ENCODE measurements at places on chromosomes 4 and X.
A peak's percentile ranks its signal among the peaks of the same experiment; 100 is the strongest.

DNA sequence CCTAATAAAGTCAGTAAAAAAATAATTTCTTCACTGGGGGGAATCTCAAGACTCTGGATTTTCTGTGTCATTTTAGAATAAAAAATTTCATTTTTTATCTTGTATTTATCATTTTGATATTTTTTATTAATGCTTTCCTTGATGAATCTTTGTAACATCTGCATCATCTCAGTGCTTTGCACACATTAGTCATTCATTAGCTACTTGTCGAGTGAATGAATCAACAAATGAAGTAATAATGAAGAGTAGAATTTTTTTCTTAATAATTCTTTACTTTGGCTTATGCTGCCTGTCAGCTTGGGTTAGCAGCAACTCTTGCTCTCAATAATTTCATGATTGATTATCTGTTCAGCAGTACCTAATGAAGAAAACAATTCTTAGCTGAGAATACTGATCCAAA, 530.8 kb downstream of the GRXCR1 start:
- DNase-seq, result no peak

DNA sequence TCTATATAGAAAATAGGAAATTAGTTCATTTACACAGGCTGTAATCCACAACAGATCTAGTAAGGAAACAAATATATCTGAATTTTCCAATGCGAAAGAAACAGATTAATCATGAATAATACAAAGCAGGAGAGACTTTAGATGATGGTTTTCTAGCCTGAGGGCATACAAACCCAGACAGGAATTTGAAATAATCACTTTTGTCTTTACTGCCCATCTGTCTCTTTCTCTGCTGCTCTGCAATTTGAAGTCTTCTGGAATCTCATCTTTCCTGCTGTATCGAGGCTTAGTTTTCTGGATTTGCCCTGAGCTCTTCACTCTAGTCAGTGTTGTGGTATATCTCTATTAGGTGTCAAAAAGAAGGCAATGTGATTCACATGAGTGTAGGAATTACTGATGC, 711.8 kb upstream of the FAM241A start:
- no peak for DNase-seq

DNA sequence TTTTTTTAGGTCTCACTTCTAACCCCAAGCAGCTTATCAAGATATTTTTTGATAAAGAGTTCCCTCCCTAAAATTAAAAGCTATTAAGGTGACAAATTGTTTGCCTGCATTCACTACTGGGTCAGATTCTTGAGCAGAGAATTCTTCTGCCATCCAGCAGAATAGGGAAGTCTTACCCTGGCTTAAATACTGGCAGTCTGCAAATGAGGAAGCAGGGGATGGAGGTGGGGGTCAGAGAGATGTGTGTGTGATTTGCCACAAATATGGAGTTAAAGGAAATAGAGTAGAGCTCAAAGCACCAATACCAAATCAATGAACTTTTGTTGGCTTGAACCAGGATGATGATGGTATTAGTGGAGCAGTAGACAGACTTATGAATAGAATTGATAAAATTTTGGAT, 122.2 kb downstream of the ANXA5 start:
- no peak for DNase-seq

GRCh38 chr4:88737307-88737941, 39.8 kb upstream of the NAP1L5 start:
- no peak for DNase-seq

DNA sequence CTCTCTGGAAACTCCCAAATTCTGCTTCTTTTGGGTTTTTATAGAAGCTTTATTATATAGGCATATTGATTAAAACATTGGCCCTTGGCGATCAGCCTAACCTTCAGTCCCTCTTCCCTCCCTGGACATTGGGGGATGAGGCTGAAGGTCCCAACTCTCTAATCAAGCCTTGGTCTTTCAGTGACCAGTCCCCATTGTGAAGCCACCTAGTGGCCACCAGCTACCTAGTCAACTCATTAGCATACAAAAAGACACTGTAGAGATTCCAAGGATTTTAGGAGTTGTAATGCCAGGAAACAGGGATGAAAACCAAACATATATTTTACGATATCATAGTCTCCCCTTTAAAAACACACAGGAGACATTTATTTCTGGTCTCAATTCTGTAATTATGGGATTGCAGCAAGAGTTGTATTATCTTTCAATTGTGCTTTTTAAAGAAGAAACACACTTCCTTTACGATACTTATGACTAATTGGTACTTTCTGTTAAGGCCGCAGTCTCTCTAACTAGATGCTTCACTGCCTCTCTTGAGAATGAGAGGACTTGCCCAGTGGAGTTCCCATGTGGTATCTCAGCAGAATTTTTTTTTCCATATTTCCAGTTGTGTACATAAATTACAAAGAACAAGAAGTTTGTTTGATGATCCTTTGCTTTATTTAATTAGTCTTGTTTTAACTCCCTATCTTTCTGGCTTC, 58.2 kb downstream of the WDR17 start:
- peak; percentile 3 for DNase-seq

GRCh38 chr4:128525992-128526630, 238.5 kb upstream of the PGRMC2 start:
- DNase-seq, result no peak

DNA sequence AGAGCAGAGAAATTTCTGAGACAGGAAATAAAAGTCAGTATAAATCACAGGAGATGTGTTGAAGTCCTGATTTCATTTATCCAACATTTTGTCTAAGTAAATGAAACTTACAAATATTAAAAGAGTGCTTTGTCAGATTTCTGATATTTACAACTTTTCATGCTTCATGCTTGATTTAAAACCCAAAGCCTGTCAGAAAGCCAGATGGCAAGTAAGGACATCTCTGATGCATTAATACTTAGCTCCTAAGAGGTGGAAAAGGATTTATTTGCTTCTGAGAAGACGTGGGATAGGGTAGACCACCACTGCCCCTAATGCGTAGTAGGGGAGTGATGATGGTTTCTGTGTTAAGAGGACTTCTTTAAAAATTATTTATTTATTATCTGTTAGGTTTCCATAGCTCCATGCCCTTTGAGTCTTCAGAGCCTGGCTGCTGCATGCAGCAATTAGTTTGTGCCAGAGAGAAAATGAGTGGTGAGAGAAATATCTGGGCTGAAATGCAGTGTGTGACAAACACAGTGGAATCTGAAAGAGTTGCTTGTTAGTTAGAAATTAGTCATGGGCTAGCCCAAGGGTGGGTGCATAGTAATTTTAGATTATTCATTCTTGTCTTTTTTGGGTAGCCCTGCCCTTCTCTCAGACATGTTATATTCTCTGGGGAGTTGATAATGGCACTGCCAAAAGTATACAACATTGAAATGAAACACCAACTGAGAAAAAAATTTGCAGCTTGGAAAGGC, 333.8 kb downstream of the C4orf33 start:
- no peak for DNase-seq

GRCh38 chr4:53638919-53639318, 47.6 kb upstream of the LNX1 start:
- DNase-seq, result no peak

- no peak for DNase-seq
These were observed 1511.0 kb downstream of the ARAP2 start for GRCh38 chr4:34733185-34733941.
